ENCODE measurements at places on chromosomes 1 and 21. TPM values are rescaled to one million over a fixed set of nuclear protein-coding genes. Genes with fewer than 3 reads are reported as not detected.

GPA33 gene
- 3.5 TPM for total RNA-seq

NLRP3 gene
- 18.0 TPM for total RNA-seq

RHD gene
- under 0.01 TPM for total RNA-seq

KRTAP6-2 gene
- not detected for total RNA-seq

CAMK2N1 gene
- total RNA-seq: not detected

PADI1 gene
- total RNA-seq: not detected

All from hematopoietic multipotent progenitor cell (in vitro differentiated cells).